ENCODE measurements at places on chromosomes 11 and 22. TPM values are rescaled to one million over a fixed set of nuclear protein-coding genes. Genes with fewer than 3 reads are reported as not detected.

- no peak for DNase-seq
These were observed 35.5 kb upstream of the NCAM1 start for GRCh38 chr11:112925516-112926310.

DNA sequence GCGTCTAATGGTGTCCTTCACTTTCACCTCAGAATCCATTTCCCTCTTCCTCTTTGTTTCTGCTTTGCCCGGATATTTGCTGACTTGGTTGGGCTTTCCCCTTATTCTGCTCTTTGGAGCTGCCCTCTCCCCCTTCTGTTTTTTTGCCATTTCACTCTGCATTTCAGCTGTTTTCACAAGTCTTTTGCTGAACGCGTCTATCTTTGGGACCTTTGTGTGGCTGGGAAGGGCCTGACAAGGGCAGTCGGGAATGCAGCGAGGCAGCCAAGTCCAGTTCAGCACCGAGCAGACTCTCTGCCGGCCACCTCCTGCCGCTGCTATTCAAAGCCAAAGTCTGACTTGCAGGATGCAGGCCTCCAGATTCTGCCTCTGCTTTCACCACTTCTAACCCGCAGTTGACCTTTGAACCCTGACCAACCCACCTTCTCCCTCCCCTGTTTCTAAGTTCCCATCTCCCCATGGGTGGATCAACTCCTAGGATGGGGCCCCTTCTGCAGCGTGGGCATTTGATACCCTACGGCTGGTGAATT is 38.2 kb downstream of the FEZ1 start:
- no peak for DNase-seq

DNA sequence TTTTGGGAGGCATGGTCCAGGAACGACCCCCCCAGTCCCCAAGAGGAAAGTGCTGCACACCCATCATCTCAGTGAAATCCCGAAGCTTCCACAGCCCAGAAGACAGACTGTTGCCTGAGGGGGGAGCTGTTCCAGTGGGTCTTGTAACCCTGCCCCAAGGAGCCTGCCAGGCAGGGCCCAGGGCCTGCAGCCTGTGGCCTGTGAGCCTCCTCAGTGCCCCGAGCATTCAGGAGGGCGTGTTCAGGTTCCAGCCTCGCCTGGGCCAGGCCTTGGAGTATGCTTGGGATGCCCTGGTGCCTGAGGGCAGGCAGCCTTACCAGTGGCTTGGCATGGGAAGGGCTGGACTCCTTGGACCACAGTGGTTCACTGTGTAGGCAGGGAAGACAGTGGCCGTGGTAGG is 18.0 kb upstream of the CABP2 start:
- no peak for DNase-seq

DNA sequence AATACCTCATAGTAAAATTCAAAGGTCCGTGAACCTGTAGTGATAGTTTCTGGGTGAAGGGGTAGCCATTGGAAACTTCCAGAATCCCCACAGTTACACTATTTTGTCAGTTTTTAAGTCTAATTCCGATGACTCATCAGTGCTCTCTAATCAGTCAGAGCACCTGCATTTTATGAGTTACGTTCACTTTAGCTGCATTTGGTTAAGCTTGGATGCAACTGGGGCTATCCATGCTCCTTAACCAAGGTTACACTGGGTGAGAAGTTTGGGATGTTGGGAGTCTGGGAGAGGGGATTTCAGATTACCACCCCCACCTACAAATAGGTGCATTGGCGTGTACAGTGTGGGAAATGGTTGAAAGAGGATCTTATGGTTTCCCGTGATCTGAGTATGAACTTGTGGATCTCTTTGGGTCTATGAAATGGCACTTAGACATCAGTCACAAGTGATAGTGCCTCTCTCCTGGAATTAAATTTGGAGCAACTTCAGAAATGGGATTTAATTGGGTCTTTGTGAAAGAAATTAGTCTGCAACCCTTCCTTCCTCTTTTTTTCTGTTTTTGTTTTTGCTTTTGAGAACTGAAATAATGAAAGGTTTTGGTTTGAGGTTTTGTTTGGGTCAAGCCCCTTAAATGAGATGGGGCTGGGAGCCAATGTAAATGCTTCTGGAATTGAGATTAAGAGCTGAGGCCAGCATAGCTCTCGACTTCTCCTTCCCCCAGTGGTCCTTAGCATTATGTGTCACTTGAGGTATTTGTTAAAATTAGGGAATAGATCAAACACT is 31.5 kb downstream of the EHF start:
- no peak for DNase-seq

GRCh38 chr11:87444993-87445392 is 407.3 kb downstream of the TMEM135 start:
- DNase-seq = no peak

- no peak for DNase-seq
These were observed 65.5 kb downstream of the AAMDC start for GRCh38 chr11:77886401-77886800.

- DNase-seq = peak; percentile 40
These were observed 36.6 kb downstream of the ST3GAL4 start for GRCh38 chr11:126391970-126392632.

DNA sequence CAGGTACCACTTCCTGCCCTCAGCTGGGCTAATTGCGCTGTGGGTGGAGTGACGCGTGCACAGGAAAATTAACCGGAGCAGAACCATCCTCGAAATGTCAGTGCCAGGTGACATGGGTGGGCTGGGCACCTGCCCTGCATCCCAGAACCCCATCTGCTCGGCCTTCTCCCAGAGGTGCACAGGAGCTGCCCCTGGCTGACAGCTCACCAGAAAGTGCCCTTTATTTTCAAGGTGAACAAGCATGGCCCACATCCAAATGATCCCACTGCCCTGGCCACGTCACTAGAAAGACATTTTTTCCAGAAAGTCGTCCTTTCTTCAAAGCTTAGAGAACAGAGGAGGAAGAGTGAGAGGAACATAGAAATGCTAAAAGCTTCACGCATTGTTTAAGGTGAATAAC is 4.1 kb upstream of the ELFN2 start:
- no peak for DNase-seq

DNA sequence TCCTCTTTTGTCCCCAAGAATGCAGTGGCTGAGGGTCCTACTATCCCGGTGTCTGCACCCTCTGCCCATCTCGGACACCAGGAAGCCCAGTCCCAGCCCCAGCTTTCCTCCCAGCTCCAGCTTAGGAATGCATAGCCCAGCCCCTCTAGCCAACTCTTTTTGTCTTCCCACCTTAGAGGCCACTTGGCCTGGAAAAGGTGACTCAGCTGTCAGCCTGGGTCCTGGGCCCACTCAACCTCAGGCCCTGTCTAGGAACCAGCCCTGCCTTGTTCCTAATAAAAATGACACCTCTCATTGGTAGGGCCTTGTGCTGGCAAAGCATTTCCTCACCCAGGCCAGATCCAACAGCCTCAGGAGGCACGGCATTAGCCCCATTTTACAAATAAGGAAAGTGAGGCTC is 28.2 kb downstream of the PDE2A start:
- no peak for DNase-seq

GRCh38 chr11:70796648-70797227 is 398.4 kb downstream of the CTTN start:
- DNase-seq = no peak

GRCh38 chr22:45179276-45180049 is 15.7 kb downstream of the NUP50 start:
- no peak for DNase-seq

DNA sequence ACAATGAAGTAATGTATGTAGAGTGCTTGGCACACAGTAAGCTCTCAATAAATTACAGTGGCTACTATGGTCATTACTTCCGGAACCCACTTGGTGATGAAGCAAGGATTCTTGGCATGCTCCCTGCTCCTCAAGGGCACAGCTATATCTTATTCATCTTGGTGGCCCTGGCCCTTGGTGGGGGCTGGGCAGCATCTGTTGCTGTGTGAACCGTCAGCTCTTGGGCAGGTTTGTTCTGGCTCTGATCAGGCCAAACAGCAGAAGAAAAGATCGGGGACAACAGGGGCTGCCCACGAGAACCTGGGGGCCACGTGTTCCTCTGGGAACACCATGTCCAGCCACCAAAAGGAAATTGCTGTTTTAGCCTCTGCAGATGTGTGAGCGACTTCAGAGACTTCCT is 136.9 kb upstream of the SYT13 start:
- no peak for DNase-seq

DNA sequence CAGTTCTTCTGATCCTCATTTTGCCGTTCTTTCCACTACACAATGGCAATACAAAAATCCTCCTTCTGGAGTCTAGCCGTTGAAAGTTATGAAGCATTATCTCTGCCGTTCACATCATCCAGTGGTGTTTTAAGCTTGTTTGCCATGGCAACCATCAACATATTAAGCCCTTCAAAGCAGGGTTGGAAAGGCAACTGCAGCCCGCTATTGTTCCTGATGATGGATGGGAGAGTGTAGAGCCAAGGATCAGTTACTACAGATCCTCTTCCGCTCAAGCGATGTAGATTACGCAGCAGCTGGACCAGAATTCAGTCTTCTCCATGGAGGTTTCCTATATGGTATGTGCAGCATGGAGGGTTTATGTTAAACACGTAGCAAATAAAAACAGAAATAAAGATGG is 352.7 kb downstream of the NTM start:
- no peak for DNase-seq

GRCh38 chr11:111792955-111793500 is 26.8 kb upstream of the PPP2R1B start:
- DNase-seq = no peak

DNA sequence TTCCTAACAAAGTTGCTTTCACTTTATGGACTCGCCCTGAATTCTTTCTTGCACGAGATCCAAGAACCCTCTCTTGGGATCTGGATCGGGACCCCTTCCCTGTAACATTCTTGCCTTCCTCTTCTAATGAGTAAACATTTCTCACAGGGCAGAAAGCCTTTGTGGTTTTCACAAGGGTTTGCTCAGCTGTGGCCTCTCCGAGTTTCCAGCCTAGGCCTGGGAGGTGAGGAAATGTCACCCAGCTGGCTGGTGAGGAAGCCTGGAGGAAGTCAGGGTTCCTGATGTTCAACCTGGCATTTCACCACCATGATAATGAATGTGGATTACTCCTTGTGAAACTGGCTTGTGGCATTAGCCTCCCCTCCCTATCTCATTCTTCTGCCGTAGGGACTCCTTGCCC is 224.9 kb downstream of the DSCAML1 start:
- peak; percentile 17 for DNase-seq

- no peak for DNase-seq
These were observed 32.3 kb downstream of the ACO2 start for GRCh38 chr22:41501209-41501608.

GRCh38 chr11:105632316-105632715 is 22.4 kb downstream of the GRIA4 start:
- DNase-seq = no peak

GRCh38 chr11:18253233-18253632 is 4.8 kb upstream of the SAA2 start:
- no peak for DNase-seq

- no peak for DNase-seq
These were observed 368.9 kb downstream of the NTM start for GRCh38 chr11:131739243-131739882.

DNA sequence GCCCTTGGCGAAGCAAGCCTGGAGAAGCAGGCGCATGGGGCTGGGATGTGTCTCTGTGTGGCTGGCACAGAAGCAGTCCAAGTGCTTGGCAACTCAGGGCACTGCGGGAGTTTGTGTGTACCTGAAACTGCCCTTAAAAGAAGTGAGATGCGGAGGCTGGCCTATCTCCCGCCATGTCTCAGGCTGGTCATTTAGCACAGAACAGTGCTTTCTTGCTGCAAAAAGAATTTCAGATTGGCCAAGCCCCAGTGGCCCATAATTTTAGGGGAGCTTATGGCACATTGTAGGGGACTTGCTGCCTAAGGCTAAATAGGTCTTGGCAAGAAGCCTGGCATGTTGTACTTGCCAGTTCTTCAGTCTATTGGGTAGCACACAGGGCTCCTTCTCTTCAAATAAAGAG is 16.4 kb downstream of the EHF start:
- no peak for DNase-seq

GRCh38 chr11:1194231-1194976 is 28.5 kb upstream of the MUC5B start:
- peak; percentile 10 for DNase-seq

- no peak for DNase-seq
These were observed 2.9 kb upstream of the HORMAD2 start for GRCh38 chr22:30077279-30077880.

DNA sequence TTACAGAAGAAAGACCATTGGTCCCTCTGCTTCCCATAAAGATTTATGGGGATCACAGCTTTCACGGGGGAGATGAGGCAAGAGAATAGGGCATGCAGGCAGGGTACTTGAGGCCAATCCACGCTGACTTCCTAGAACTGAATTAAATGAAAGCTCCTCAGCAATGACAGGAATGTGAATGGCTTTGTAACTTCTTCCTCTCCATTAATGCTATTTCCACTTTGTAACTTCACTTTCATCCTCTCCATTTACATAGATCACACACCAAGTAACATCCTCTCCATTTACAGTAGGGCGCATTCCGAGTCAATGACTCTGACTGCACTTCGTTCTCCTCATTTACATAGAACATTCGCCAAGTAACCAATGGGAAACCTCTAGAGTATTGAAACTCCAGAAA is 89.8 kb downstream of the PIWIL4 start:
- no peak for DNase-seq

DNA sequence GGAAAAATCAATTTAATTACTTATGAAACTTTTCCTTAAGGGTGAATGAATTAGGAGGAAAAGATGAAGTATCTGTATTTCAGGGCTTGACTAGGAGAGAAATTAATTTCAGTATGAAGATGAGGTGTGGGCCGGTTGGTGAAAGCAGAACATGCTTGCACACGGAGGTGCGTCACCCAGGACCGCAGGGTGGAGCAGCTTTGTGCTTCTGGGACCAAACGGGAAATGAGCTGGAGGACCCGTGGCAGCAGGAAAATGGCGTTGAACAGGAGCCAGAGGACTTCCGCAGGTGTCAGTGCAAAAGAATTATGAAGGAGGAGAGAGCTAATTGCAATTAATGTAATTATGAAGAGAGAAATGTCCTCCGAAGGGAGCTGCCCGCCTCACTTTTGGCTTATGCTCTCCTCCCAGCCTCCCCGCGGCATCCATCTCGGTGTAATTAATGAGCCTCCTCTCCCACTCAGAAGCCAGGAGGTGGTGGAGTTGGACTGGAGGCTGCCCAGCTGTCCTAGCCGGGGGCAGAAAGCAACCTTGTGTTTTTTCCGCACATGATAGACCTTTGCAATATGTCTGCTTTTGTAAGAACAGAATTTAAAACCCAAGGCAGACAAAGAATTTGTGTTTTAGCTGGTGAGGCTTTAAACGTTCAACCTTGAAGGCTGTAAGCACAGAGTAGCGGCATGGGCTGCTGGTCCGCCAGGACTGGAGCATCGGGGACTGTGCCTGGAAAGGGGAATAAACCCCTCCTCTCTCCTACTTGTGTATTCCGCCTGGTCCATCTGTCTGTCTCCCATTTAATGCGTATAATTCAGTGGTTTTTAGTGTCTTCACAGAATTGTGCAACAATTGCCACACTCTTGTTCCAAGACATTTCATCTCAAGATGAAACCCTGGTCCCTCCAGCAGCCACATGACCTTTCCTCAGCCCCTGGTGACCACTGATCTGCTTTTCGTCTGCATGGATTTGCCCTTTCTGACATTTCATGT is 180.6 kb downstream of the TBC1D22A start:
- no peak for DNase-seq

The GLYATL1 gene
- total RNA-seq = 1.5 TPM

The POU2AF2 gene
- 0.38 TPM for total RNA-seq

The SLC1A2 gene
- total RNA-seq = 0.13 TPM

The MMP13 gene
- total RNA-seq = not detected

The RAB38 gene
- total RNA-seq = 2.4 TPM

The NUMA1 gene
- 233 TPM for total RNA-seq

All from ovary (tissue), 10 donors.